Stimulated activated CD4-positive, alpha-beta T cell treated with anti-CD3 and anti-CD28 coated beads, Interleukin-4, amount 100 ng/mL, for 48 hours (primary cell): ENCODE measurements at places on chromosomes 5 and 9.

GRCh38 chr5:191949-192690, 825 bp downstream of the LRRC14B start:
- DNase-seq = no peak

GRCh38 chr5:142652563-142652962, 33.3 kb downstream of the FGF1 start:
- DNase-seq = no peak

- DNase-seq = no peak
These were observed 3.3 kb downstream of the SLC46A2 start for GRCh38 chr9:112887381-112887780.

DNA sequence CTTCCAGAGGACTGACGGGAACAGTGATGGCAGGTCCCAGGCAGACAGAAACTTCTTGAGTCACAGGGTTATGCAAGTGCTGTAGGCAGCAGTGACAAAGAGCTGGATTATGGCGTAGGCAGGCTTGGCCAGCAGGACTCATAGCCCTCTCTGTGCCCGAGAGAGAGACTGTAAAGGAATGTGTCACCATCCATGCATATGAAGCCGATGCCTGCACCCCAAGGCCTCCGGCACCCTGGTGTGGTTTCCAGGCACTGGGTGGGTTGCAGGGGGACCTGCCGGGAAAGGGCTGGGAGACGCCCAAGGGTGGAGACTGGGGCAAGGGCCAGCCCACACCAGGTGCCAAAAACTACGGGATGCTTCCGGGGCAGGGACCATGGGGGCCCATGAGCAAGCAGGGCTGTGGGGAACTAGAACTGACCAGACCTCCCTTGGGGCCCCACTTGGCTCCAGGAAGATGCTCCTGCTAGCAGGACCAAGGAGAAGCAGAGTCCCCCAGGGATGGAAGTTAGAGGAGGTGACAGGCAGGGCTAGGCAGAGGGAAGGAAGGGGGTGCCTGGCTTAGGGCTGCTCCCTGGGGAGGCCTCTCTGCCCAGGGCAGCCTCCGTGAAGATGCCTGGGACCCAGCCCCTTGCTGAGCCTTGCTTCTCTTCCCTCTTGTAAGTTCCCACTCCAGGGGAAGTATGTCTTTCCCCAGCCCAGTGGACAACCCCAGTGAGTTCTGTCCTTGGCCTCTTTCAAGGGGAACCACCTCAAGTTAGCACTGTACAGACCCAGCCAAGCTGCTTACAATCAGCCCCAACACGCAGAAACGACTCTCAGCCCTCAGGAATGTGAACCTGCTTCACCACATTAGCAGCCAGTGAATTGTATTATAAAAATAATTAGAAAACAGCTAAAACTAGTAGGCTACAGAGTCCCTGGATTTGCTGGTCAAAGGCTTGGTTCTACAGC, 10.5 kb upstream of the IPPK start:
- no peak for DNase-seq

DNA sequence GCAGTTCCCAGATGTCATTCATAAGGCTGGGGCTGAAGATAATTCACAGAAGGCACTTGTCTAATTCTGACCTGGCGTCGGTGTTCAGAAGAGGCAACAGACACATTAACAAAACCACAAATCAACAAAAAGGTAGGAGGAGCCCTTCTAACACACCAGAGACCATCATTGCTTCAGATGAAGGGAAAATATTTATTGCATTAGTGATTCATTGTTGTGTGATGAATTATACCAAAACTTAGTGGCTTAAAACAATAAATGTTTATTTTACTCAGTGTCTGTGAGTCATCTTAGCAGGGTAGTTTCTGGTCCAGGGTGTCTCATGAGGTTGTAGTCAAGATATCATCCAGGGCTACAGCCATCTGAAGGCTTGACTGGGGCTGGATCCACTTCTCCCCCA, 91.3 kb upstream of the KIF2A start:
- no peak for DNase-seq

- no peak for DNase-seq
These were observed 11.3 kb downstream of the FOXD1 start for GRCh38 chr5:73437101-73437776.
